ENCODE measurements at places on chromosomes 2 and 18.

- DNase-seq, result no peak
Measured at GRCh38 chr2:52335727-52336126, 1303.8 kb upstream of the NRXN1 start.

DNA sequence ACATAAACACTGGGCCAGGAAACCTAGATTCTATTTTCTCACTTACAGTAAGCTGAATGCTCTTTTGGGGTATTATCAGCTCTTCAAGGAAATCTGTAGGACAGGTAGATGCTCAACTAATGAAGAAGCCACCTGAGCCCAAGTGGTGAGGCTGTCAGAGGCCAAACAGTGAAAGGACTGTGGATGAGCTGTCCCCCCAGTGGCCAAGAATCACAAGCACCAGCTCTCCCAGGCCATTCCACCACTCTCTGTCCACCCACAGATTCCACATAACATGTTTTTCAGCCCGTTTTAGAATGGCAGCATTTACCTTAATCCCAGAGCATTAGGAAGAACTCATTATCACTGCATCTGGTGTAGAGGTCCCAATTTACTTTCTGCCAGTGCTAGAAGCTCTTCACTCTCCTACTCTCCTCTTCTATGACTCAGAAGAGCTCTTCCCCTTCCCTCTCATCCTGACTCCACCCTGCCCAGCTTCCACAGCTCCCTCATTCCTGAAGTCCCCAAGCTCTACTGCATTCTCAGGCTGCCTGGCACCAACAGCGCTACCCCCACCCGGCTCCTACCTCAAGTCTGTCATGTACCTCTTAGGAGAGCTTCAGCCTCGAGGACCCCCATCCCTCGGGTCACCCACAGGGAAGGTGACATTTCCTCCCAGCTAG, 43.8 kb upstream of the GORASP2 start:
- no peak for DNase-seq

DNA sequence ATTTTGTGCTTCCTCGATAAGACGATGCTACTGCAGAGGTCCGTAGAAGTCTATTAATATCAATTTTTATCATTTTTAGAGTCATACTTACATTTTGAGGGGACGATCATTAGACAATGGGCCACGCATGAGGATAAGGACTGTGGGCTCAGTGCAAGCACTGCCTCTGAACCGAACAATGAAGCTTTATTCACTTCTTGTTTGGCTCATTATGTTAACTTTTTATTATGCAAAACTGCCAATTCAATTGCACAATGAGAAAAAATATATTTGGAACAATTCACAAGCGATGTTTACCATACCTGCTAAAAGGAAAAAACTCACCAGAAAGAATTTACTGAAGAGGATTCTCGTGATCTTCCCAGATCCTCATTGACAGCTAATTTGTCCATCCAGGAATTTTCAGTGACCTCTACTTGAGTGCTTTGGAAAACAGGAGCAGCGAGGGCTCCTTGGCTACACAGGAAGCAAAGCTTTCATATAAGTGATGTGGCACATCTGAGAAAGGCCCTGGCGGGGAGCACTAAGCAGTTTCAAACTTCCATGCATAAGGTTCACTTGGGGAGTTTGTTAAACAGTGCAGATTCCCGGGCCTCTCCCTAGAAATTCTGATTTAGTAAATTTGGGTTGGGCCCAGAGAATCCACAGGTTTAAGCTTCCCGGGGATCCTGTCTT, 13.3 kb upstream of the CAPN13 start:
- no peak for DNase-seq

DNA sequence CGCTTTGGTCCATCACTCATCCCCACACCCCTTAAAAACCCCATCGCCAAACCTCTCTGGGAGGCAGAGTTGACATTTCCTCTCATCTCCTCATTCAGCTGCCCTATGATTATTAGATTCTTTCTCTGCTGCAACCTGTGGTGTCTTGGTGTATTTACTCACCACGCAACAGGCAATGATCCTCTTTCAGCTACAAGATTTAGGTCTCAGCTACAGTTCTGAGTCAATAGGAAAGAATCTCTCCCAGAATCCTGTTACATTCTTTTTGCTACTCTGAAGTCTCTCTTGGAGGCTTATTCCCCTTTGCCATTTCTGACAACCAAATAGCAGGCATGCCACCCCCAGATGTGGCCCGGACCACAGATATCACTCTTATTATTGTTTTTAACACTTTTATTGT, 468.3 kb upstream of the GYPC start:
- DNase-seq, result no peak

GRCh38 chr2:136168720-136169119, 50.8 kb upstream of the CXCR4 start:
- no peak for DNase-seq

DNA sequence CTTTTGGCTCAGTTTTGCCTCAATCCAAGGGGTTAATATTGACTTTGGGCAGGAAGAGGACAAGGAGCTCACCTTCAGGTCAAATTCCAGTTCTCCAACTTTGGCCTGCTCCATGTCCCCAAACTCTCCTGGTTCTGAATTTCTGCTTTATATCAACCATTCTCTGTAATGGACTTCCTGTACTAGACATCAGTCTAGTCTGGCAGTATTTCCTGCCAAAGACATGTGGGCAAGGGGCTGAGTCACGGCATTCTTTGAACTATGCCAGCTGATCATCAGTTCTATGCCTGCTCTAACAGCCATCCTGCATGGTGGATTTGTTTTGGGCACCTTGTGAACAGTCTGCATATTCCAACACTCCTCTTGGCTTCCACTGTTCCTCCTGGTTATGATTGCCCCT, 199.4 kb downstream of the ZEB2 start:
- no peak for DNase-seq

DNA sequence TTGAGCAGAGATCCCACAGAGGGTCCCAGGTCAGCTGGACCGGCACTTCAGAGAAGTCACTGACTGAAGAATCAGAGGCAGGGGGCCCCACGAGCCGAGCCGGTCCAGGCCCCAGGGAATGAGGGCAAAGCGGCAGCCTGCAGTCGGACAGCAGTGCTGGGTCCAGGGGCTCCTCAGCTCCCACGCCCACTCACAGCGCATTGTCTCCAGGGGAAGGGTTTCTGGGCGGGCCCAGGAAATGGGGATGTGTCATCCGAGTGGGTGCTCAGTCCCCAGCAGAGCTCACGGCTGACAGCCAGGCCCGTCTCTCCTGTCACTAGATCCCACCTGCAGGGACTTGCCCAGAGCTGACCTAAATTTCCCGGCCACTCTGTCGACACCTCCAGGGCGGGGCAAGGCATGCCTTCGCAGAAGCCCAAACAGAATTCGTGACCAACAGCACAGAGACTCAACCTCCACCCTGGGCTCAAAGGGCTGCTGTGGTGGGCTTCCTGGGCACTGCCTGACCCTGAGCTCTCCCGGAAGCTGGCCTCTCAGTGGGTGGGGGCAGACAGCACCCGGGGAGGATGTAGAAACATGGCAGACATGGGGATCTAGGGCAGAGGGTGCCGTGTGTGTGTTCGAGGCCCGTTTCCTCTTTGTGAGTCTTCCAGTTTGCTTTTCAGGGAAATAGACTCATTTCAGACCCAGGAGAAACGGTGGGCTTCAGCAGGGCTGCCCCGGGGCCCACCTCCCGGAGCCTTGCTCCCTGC, 42.1 kb upstream of the TAF1B start:
- DNase-seq, result no peak

DNA sequence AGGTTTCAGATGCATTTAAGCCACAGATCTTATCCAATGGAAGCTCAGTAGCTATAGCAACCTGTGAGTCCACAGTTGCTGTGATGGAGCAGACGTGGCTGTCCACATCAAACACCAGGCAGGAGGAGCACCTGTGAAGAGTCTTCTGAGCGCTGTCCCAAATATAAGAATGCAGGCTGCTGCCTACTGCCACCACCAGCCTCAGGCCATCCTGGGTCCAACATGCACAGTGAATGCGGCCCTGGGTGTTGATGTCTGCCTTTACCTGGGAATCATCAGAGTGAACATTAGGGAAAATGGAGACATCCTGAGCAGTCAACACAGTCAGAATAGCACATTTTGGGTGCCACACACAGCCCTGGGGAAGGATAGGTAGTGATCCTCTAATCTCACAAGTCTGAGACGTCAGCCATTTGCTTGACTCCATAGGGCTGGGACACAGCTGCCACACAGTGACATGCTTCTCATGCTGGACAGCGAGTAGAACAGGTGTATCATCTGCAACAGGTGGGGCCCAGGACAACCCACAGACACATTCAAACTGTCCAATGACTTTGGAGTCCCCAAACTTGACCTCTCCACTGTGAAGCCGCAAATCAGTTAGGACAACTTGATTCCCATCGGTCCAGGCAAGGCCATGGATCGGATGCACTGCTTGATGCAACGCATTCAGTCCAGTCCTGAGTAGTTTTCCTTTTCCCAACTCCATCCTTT, 8.2 kb downstream of the WDCP start:
- no peak for DNase-seq

DNA sequence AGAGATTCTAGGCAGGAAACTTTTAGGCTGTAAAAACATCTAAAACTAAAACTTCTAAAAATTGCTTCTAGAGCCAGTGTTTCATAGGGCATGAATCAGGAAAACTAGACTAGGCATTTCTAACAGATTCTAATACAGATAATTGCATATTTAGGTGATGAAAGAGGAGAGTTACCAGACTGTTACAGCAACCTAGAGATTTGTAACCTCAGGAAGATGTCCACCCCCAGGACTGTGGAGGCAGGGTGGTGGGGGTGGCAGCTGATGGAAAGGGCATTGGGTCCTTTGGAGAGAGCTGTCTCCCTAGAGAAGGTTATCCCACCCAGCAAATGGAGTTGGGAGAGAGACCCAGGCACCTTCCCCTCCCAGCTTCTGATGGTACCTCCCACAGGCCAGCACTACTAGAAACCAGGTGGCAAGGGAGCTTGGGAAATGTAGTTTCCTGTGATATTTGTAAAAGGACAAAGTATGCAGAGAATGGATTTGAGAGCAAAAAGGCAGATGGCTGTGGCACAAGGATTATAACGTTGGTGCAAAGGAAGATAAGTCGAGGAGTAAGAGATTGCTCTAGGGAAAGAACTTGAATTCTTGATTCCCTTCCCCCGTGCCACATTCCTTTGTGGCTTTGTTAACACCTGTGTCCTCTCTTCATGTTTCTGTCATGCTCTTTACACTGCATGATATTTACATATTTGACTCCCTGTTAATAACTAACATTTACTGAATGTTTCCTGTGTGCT, 75.6 kb upstream of the MGAT5 start:
- DNase-seq, result no peak

DNA sequence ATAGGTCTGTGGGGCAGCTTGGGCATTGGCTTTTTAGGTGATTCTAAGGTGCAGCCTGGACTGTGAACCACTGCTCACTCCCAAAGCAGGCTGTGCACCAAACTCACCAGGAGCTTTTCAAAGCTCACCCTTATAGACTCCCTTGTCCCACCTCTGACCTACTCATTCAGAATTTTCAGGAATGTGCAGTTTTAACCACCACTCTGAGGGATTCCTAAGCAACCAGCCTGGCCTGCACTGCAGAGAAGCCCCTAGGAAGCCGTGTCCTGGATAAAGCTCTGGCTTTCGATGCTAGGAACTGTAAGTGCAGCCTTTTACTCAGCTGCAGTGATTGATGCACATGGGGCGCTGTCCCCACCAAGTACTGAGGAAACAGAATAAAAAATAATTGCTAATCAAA, 33.0 kb downstream of the MRO start:
- no peak for DNase-seq

DNA sequence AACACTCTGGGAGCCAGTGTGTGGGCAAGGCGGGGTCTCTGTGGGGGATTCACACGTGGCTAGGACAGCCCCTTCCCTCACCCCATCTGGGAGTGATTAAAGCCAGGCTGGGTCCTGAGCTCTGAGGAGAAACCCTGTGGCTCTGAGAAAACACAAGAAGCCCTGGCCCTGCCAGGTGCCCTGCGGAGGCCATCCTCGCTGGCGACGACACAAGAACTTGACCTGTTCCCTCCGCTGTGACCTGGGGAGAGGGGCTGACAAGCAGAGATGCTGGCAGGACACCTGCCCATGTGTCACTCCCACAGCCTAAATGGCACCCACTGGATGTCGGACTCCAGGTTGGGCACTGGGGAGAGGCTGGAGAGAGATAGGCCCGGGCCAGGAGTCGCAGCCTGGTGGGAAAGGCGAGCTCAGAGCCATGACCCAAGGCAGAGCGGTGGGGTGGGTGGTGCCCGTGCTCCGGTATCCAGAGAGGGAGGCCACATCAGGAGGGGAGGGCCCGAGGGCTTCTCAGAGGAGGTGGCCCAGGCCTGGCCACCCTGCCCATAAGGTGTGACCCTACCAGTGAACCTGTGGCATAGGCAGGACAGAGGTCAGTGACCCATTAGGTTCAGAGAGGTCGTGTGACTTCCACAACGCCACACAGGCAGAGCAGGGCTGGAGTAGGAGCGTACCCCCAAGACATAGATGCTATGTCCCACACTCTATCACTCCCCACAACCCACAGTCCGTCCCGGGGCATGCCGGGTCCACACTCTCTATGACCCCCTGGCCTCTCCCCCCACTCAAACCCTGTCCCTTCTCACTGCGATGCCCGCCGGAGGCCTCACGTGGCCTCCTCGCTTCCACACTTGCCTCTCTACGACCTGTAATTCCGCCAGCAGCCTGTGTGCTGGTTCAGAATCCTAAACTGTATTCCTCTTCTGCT, 59.4 kb upstream of the HPCAL1 start:
- no peak for DNase-seq

Measured in left lung (tissue), 14 donors.